ENCODE measurements at places on chromosomes 6 and 20.

DNA sequence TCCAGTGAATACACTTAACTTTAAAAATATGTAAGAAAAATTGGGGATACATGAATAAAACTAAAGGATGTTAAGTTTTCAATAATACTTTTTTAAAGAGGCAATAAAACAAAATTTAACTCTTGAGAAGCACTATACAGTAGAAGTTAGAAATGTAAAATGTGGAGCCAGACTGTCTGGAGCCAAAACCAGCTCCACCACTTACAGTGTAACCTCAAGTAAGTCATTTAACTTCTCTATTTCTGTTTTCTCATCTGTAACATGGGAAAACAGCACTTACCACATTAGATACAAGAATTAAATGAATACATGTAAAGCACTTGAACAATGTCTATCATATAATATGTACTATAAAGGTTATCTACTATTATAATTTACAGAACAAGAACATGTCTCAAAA is 6.7 kb downstream of the ATG5 start:
- no peaks in the 10 kb centered on the region for H3K27me3 ChIP-seq
- H3K4me1 ChIP-seq, result peaks cover 21% of the 10 kb centered on the region
- H3K27ac ChIP-seq, result no peak overlapping the region
- DNase-seq, result no peak

DNA sequence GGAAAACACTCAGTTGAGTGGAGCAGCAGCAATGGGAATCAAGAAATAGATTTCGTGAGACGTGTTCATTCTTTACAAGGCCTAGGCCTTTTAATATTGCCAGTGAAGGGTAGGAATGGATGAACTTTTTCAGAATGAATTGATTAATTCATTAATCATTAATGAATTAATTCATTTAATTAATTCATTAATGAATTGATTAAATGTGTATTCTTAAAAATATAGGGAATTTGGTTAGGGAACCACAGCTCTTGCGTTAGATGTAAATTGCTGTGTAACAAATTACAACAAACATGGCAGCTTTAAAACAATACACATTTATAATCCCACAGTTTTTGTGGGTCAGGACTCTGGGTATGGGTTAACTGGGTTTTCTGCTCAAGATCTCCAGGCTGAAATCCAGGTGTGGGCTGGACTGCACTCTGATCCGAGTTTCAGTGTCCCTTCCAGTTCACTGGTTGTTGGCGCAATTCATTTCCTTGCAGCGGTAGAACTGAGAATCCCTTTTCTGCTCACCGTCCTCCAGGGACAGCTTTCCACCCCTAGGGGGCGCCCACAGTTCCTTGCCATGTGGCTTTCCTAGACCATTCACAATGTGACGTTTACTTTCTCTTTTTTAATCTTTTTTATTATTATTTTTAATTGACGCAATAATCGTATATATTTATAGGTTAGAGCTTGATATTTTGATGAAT is 32.8 kb upstream of the BCAS1 start:
- H3K27me3 ChIP-seq, result peaks cover 12% of the 10 kb centered on the region
- peak; percentile 76 for DNase-seq
- H3K4me1 ChIP-seq, result no peaks in the 10 kb centered on the region
- no peaks in the 10 kb centered on the region for H3K36me3 ChIP-seq

GRCh38 chr6:44064089-44064947 is 62.9 kb downstream of the MRPL14 start:
- DNase-seq, result peak; percentile 59
- peaks cover 5% of the 10 kb centered on the region for H3K4me1 ChIP-seq
- no peaks in the 10 kb centered on the region for H3K27me3 ChIP-seq

GRCh38 chr6:3402310-3403237 is 54.3 kb downstream of the SLC22A23 start:
- no peak overlapping the region for H3K4me3 ChIP-seq
- no peak overlapping the region for H3K27ac ChIP-seq
- no peak for DNase-seq
- H3K27me3 ChIP-seq, result no peaks in the 10 kb centered on the region
- H3K4me1 ChIP-seq, result no peaks in the 10 kb centered on the region

DNA sequence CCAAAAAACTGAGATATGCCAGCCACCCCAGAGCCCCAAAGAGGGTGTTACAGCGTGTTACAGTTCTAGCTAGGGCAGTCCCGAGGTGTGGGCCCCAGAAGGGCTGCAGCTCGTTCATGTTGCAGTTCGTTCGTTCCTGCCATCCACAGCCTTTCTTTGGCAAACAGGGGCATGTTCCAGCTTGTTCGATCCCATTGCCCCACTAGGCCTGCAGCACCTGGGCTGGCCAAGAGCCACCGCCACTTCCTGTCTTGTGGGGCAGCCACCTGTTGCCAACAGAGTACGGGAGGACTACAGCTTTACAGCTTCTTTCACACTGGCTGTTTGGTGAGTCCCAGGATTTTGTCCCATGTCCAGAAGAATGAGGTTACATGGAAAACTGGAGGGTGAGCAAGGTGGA is 198.1 kb downstream of the MMUT start:
- H3K4me3 ChIP-seq, result no peak overlapping the region
- peak; percentile 1 for DNase-seq
- no peaks in the 10 kb centered on the region for H3K4me1 ChIP-seq
